CMK (cell line): ENCODE measurements at places on chromosomes 1 and 21.

- no peak for DNase-seq
These were observed 59.8 kb upstream of the KCNK2 start for GRCh38 chr1:215022741-215023141.

DNA sequence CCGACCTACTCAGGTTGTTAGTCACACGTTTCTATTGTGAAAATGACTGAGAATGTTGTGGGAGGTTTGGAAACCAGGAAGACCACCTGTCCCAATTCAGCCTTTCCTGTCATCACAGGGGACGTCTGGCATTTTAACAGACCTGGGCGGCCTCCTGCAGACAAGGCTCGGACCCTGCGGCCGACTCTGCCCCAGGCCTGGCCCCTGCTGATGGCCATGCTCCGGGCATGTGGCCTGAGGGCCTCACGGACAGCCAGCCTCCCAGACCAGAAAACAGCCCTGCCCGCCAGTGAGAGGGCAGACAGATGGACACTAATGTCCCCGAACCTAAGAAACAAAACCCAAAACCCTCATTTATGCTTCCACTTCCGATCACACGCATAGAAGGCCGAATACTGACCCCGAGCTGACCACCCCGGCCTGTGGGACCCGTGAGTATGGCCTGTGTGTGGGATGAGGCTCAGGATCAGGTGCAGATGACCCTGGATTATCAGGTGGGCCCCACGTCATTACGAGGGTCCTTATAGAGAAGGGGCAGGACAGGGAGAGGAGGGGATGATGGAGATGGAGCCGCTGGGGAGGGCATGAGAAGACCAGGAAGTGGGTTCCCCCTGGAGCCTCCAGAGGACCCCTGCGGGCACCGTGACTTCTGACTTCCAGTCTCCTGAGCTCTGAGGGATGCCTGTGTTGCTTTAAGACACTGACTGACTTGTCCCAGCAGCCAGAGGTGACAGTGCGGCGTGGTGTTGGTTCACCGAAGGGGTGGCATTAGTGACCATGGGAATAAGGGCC is 9.6 kb downstream of the COL18A1 start:
- DNase-seq: no peak

DNA sequence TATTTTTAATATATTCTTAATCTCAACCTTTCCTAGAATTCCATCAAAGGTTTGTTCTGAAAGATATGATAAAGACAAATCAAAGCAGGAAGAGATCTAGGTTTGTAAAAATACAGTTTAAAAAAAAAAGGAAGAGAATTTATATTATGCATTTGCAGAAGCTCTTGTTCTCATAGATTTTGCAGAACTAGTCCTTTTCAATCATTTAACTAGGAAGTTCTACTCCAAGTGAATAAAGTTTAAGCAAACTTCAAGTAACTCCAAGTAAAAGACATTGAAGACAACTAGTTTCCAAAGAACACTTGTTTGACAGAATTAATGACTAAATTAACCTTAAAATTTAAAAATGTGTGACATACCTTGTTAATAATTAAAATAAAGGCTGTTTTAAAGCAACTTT is 55.9 kb downstream of the HNRNPR start:
- no peak for DNase-seq

GRCh38 chr21:42512346-42513034 is 1.2 kb upstream of the SLC37A1 start:
- DNase-seq: no peak

- DNase-seq: no peak
These were observed 36.6 kb downstream of the NRIP1 start for GRCh38 chr21:15028186-15028585.

DNA sequence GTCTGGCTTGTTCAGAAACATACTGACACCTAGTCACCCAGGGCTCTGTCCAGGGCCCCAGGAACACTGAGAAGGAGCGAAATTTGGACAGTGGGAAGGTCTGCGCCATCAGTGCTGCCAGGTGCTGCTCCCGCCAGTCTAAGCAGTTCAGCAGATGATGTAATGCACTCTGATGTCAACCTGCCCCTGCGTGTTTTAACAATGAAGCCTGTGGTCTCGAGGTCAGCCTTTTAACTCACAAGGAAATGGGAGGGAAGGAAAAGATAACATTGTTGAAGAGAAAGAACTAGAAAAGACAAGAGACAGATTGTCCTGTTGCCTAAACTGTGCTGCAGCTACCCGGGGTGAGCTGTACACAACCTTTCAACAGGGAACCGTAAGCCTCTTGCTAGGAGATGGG is 126.6 kb upstream of the IFFO2 start:
- DNase-seq: no peak

- DNase-seq: no peak
These were observed 472.9 kb downstream of the MATN1 start for GRCh38 chr1:30250338-30250983.

DNA sequence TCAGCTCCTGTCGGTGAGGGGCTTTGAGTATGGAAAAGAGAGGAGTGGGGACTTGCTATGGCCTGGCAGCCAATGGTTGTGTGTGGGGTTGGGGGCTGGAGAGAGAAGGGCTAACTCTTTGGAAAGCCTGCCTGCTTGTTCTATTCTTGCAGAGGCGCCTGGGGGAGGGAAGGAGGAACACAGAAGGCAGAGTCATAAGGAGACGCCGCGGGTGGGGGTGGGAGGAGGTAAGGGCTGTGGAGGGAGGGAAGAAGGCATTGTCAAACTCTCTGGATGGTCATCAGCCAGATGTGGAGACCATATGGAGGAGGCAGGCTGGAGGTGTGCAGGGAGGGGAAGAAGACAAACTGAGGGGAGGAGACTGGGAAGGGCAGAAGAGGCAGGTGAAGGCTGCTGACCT is 70.0 kb downstream of the PLXNA2 start:
- DNase-seq: no peak

DNA sequence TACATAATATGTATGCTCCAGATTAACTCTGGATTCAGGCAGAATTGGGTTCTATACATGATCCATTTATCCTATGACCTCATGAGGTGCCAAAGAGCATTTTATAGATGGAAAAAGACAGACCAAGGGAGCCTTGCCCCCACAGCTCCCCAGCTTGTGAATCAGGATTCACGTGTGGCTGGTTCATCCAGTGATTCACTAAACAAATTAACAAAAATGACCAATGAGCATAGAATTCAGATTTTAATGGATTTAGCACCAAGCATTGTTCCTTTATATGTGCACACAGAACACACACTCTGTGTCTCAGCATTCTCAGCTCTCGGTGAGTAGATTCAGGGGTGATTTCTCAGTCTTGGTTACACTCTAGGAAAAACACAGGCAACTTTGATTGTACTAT is 51.7 kb upstream of the BARHL2 start:
- no peak for DNase-seq

GRCh38 chr1:162560303-162561036 is 1.1 kb upstream of the UAP1 start:
- no peak for DNase-seq

GRCh38 chr1:41615316-41615715 is 130.8 kb upstream of the EDN2 start:
- DNase-seq: no peak

- DNase-seq: no peak
These were observed 74.5 kb downstream of the MRPS6 start for GRCh38 chr21:34147792-34148418.

DNA sequence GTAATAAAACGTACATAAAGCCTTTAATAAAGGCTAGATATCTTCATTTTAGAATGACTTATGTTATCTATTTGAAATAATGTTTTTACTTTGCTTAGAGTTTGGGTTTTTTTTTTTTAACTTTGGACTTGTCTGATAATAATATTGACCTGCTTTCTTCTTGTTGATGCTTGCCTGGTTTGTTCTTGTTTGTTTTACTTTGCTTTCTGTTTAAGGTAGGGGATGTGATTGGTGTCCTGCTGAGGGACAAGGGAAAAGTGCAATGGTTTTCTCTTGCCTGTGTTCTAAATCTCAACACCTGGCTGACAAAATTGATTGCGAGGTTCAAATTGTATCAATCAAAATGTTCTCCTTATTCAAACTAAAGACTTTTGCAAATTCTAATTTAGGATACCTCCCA is 2.2 kb upstream of the FH start:
- DNase-seq: no peak

GRCh38 chr1:99266726-99267125 is 2.4 kb downstream of the PLPPR4 start:
- DNase-seq: no peak

- no peak for DNase-seq
These were observed 23.8 kb upstream of the KIF26B start for GRCh38 chr1:245131026-245131393.

DNA sequence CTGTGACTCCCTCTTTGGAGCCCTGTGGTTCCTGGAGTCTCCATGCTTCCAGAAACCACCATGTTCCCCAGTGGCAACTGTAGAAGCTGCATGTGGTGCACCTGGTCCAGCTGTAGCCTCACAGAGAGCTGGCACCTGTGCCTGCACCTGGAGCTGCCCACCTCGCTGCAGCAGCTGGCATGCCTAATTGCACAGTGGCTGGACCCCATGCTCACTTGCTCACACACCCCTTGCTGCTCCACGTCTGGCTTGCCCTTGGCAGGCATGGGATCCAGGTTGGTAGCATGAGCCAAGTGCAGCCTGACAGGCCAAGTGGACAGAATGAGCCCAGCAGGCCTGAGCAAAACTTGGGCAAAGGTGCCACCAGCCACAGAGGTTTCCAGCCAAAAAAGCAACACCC is 680.1 kb downstream of the MATN1 start:
- DNase-seq: no peak

DNA sequence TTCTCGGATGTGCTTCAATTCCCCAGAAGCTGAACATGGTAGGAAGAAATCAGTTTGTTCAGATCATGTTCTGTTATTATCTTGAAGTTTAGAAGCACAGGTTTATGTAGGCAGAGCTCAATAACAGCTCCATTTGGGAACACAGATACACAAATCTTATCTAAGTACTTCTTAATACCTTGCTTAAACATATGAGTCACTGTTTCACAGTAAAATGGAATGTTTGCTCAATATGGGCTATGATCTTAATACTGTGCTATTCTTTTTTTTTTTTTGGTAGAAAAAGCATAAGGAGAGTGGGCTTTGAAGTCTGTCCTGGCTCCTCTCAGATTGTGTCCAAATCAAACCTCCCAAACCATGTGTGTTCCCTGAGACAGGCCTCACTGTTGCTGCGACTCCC is 13.4 kb downstream of the PROK1 start:
- no peak for DNase-seq

GRCh38 chr21:38343691-38344090 is 86.9 kb downstream of the KCNJ15 start:
- no peak for DNase-seq

DNA sequence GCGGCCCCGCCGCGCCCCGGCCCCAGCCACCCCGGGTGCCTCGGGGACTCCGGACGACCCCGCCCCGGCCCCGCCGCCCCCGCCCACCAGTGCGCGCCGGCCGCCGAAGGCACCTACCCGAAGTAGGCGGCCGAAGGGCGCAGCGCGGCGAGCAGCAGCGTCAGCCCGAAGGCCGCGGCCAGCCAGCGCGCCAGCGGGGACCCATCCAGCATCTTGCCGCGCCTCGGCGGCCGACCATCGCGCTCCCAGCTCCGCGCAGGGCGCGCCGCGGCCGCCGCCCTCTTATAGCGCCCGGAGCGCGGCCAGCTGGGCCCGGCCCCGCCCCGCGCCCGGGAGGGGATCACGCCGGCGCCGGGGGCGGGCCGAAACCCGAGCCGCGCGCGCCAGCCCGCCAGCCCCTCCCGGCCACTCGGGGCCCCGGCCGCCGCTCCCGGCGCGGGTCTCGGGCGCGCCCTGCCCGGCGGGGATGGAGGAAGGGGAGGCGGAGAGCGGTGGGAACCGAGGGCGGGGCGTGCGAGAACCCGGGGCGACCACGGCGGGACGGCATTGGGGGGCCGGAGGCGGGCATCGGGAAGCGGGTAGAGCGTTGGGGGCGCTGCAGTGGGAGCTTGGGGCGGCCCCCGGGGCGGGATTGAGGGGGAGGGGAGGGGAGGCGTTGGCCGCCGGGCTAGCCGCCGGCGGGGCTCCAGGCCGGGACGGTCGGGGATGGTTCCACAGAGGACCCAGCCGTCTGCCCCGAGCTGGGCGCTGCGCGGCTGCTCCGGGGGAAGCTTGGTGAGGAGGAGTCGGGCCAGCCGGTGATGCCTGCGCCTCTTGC is at the start of gene WNT9A:
Gene WNT9A (minus strand): TSS at position 257 of the 817 bp plus-strand sequence. CDS start 45 bp downstream, at position 212.
- DNase-seq: no peak

- DNase-seq: no peak
These were observed 18.1 kb upstream of the ECE1 start for GRCh38 chr1:21308330-21308729.

DNA sequence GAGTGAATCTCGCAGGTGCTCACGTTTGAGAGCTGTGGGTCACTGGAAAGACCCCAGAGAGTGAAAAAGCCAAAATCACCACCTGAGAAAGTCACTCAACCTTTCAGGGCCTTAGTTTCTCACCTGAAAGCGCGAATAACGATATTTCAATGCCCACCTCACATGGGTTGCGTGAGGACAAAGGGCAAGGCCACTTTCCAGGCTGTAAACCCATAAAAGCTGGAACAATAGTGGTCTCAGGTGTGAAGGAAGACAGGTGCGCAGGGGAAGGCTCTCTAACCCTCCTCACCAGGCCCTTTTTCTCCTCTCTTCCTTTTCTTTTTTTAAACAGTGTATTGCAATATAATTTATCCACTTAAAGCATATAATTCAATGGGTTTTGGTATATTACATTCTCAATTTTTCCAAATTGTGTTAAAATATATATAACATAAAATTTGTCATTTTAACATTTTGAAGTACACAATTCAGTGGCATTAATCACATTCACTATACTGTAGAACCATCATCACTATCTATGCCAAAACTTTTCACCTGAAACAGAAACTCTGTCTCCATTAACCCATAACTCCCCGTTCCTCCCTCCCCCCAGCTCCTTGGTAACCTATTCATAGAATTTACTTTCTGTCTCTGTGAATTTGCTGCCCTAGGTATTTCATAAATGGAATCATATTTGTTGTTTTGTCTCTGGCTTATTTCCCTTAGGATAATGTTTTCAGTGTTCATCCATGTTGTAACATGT is 118.4 kb upstream of the TNR start:
- DNase-seq: no peak

GRCh38 chr1:112251766-112252506 is 144.1 kb upstream of the CTTNBP2NL start:
- no peak for DNase-seq

- DNase-seq: no peak
These were observed 1222.1 kb upstream of the NCAM2 start for GRCh38 chr21:19776076-19776475.

GRCh38 chr1:117824616-117825015 is 104.8 kb downstream of the GDAP2 start:
- no peak for DNase-seq

GRCh38 chr1:234660536-234661316 is 50.7 kb upstream of the IRF2BP2 start:
- DNase-seq: no peak
